Right lung (tissue), 10 donors: ENCODE measurements at places on chromosomes 2 and 18. TPM values are rescaled to one million over a fixed set of nuclear protein-coding genes. Genes with fewer than 3 reads are reported as not detected.

- no peak for DNase-seq
Measured at GRCh38 chr2:236859908-236860307, 225.8 kb upstream of the COPS8 start.

DNA sequence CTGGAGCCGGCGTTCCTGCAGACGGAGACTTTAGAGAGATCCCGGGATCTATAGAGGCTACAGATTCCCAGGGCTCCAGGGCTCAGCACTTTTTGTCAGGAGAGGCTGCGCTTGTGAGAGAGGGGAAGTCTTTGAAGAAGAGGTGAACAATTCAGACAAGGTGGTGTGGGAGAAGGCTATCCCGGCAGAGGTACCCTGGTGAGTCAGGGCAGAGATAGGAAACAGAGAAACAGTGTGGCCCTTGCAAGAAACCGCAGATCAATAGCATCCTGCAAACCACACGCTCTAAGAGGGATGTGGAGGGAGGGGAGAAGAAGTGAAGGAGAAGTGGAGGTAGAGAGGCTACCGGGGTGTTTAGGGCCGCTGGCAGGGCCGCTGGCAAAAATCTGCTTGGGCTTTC lies 160.5 kb upstream of the APCDD1 start:
- no peak for DNase-seq

DNA sequence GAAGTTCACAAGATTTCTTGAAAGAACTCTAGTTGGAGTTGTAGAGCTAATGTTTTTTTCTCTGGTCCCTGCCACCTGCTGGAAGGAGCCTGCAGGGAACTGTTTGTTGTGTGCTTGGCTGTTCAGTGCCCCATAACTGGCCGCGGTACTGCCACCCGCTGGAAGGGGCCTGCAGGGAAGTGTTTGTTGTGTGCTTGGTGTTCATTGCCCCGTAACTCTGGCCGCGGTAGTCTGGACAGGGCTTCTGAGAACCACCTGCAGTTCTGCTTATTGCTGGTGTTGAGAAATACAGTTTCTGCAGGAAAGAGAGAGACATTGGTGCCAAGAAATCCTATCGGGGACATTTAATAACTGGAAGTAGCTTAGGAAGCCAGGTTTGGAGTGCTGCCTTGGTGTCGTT lies 58.1 kb downstream of the AGAP1 start:
- DNase-seq, result no peak

DNA sequence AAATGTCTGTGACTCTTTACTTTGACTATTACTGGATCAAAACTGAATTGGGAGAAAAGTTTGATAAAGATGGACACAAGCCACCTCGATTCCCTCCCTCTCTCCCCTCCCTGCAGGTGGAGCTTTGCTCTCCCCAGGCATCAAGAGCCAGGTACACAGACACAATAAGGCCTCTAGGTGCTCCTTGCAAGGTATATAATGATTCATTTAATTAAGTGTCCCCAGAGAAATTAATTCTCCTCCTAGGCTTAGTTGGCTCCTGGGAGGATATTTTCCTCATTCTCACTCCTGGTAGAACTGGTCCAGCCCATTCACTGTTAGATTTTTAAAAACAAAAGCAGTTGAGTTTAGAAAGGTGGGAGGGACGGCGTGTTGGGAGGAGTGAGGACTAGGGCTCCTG lies 352.4 kb upstream of the SMIM21 start:
- DNase-seq, result no peak

GRCh38 chr2:15053542-15053941 lies 421.0 kb downstream of the LRATD1 start:
- DNase-seq, result no peak

GRCh38 chr18:67845035-67845434 lies 328.5 kb upstream of the DSEL start:
- no peak for DNase-seq

- DNase-seq, result no peak
Measured at GRCh38 chr2:186675380-186675779, 18.5 kb upstream of the FAM171B start.

- DNase-seq, result no peak
Measured at GRCh38 chr2:196750291-196750923, 49.1 kb downstream of the GTF3C3 start.

DNA sequence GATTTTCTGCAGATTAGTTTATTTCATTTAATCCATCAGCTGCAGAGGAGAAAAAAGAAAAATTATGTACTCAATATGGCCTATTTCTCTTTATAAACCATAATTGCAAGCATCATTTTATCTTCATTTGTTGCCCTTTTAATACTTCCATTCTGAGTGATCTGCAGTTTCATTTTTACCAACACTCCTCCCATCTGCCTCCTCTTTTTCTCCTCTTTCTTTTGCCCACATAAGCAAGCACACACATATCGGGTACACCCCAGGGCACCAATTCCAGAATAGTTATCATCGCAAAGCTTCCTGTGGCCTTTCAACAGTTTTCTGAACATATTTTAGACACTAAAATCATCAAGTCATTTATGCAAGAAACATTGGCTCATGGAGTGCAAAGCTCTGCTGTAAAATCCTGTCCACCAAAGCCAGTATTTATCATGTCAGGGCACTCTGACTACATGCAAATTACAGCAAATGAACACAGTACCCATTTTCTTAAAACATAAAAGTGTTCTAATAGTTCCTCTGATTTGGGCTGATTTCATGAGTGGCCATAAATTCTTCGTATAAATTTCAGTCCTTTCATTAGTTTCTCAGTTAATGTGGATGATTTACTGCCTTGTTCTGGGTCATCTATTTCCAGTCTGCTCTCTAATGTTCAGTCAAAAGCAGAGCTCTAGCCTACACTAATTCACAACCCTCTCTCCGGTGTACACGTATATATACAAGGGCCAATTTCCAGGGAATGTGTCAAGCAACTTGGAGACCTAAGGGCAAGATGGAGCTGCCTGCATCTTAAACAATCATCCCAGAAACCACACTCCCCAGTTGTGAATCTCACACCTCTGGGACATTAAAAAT lies 281.3 kb downstream of the STK39 start:
- no peak for DNase-seq

LOXHD1 gene
- 0.70 TPM for polyA plus RNA-seq

- DNase-seq, result no peak
Measured at GRCh38 chr2:9298583-9298982, 92.0 kb downstream of the ASAP2 start.

COLEC12 gene
- 102 TPM for polyA plus RNA-seq

DNA sequence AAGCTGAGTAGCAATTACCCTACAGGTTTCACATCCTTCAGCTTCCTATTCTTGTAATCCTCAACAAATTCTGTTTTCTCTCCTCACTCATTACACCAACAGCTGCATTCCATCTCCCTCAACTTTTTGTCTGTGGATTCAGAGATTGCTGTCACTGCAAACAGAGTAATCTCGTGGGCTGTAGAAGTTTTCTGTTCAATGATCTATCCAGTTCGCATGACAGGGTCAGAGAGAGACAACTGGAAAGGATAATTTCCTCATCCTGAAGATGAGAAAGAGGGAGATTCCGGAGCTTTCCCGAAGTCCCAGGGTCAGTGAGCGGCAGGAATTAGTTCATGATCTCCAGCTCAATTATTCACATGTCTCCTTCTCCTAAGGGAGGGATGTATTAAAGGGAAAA lies 75.7 kb downstream of the MYO5B start:
- DNase-seq, result peak; percentile 30

DNA sequence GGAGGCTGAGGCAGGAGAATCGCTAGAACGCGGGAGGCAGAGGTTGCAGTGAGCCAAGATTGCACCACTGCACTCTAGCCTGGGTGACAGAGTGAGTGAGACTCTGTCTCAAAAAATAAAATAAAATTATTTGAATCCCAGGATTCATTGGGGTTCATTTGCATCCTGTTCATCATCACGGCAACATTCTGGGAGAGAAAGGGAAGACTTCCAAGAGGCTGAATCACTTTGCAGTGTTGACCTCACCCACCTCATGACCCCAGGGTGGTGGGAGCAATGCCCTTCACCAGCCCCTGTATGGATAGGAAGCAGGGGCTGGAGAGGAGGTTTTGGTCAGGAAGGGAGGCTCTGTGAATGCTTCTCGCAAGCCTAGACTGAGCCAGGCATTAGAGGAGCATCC lies 195.6 kb downstream of the CTIF start:
- no peak for DNase-seq

- no peak for DNase-seq
Measured at GRCh38 chr2:133489146-133489545, 79.1 kb downstream of the NCKAP5 start.

DNA sequence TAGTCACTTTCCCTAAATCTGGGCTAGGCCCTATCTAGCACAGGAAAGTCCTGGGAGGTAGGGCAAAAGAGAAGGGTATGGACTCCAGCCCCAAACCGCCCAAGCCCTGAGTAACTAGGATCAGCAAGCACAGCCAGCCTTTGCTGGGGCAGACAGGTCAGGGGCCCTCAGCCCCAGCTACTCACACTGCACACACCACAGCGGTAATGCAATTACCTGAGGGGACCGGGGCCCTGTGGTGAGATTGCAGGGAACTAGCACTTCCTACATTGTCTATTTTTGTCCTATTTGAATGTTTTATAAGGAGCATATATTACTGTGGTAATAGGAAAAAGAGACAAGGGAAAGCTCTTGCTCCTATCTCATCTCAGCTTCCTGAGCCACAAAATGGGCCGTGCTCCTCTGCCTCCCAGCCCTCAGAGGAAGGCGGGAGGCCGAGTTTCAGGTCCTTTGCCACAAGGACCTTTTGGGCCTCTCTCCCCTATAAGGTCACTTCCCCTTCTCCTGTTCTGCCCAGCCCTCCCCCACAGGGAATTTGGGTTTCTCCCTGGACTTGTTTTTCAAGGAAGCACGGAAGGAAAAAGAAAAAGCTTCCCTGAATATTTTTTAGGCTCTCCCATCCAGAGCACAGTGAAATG lies 20.5 kb downstream of the RAB11FIP5 start:
- DNase-seq, result no peak

DNA sequence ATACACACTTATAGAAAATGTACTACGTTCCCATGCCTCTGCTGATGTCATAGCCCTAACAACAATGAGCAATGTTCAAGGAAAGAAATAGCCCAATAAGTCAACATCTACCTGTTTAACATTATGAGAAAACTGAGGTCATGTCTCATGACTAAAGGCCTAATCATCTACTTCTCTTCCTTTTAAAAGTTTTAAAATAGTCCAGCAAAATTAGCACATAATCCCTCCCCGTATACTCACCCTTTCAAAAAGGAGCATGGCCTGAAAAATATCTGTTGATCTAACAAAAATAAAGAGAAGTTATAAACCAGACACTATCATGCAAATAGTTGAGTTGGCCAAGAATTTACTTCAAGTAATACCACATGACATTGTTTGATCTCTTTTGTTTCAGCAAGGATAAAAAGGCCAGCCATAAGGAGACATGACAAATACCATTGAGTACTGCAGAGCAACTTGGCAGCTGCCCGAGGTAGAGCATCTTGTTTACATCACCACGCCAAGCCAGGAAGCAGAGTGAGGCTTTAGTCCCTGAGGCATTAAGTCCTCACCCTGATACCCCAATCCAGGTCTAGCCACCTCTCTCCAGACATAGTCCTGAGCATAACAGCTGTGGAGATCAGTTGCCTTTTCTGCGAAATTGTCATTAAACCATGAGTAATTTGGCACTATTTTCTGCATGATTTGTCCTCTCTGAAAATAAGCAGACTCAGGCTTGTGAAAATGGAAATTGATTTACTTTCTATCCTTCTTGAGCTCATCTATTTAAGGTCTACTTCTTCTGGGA lies 137.4 kb upstream of the ETAA1 start:
- no peak for DNase-seq

DNA sequence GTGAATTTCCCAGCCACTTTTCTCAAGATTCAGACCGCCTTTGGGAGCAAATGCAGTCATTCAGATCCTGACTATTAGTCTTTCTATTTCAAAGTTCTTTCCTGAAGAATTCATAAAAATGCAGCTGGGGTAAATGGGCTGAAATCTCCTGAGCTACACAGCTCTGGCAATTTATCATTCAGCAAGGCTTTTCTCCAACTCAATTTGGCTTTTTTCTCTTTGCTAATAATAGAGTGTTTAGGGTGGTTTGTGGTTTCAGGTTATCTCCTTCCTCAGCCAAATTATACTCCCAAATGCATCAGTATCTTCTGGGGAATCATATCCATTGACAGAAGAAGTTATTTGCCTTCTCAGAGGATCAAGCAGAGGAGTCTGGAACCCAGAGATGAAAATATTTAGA lies 282.4 kb upstream of the SLC14A2 start:
- DNase-seq, result no peak

PAX8 gene
- polyA plus RNA-seq, result 4.4 TPM

DNA sequence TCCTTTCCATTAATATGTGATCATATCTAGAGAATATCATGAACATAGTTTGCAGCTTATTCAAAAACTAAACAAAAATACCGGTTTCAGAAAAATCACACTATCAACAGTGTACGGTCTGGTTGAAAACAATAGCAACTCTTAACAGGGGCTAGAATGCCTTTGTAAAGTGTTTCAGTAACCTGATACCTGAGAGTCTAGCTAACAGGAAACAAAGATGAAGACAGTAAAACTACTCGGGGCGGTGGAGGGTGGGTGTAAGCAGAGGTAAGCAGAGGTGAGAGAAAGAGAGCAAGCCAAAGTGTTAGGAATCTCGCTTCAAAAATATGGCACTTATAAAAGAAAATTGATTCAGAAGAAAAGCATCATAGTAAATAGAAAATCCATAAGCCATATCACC lies 109.0 kb upstream of the RGPD4 start:
- DNase-seq, result no peak

DNA sequence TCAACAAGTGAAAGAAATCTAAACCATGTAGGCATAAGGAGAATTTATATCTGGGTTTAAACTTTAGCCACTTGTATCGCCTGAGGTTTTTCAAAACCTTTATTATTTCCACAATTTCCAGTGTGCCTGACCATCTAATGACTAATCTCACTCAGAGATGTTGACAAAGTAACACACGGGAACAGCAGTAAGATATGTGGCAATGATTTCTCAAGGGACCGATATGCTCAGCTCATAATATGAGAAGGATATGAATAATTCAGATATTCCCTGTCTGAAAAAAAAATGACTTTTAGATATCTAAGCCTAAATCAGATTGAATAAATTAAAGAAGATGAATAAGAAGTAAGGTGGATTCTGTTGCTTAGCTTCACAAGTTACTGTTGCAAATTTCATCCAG lies 43.5 kb downstream of the TMEM163 start:
- no peak for DNase-seq

- no peak for DNase-seq
Measured at GRCh38 chr2:51866361-51866760, 834.4 kb upstream of the NRXN1 start.

DNA sequence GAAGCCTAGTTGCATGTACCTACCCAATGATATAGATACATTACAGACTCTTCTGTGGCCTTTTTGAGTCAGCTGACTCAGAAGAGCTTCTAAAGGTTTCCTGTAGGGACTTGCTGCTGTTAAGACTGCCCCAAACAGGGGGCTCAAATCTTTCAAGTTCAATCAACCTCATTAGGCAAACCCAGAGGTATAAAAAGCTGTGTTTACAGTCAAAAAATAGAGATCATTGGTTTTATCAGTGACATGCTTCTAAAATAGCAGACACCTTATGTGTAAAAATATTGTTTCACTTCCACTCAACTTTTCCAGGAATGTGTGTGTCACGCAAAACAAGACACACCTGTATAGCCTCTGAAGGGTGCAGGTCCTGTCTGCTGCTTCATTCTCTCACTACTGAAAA lies 624.3 kb upstream of the FANCL start:
- DNase-seq, result no peak

GRHL1 gene
- polyA plus RNA-seq, result 6.8 TPM

CD207 gene
- not detected for polyA plus RNA-seq

- DNase-seq, result no peak
Measured at GRCh38 chr2:4745056-4745991, 946.9 kb upstream of the SOX11 start.
